ENCODE measurements at places on chromosomes 12 and 14. TPM values are rescaled to one million over a fixed set of nuclear protein-coding genes. Genes with fewer than 3 reads are reported as not detected.

- DNase-seq: no peak
- no peak overlapping the region for H3K4me3 ChIP-seq
- H3K36me3 ChIP-seq: peaks cover 20% of the 10 kb centered on the region
- H3K27ac ChIP-seq: peak overlapping the region; percentile 12
- peaks cover 84% of the 10 kb centered on the region for H3K4me1 ChIP-seq
These were observed 47.6 kb downstream of the TRAF3 start for GRCh38 chr14:102824832-102825231.

ABCD2 gene
- total RNA-seq: 7.8 TPM

- H3K4me3 ChIP-seq: peak overlapping the region; percentile 92
- H3K4me1 ChIP-seq: peaks cover 37% of the 10 kb centered on the region
- DNase-seq: no peak
- peak overlapping the region; percentile 89 for H3K27ac ChIP-seq
- H3K36me3 ChIP-seq: peaks cover 12% of the 10 kb centered on the region
- H3K27me3 ChIP-seq: peaks cover 10% of the 10 kb centered on the region
These were observed 722 bp downstream of the TMED8 start for GRCh38 chr14:77375973-77376770.

DNA sequence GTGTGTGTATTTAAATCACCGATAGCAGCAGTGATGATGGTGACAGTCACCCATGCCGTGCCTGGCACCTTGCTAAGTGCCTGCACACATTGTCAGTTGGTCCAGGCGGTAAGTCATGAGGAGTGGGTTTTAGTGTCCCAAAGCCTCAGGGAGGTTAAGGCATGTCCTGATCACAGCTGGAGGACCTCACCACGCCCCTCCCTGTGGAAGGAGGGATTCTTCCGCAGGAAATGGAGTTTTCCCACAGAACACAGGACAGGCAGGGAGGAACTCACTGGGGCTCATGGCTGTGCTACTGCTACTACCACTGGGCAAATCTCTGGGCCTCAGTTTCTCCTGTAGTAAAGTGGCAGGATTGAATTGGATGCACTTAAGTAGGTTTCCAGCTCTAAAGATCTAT is 142.3 kb downstream of the CACNA1C start:
- H3K4me3 ChIP-seq: no peak overlapping the region
- H3K4me1 ChIP-seq: no peaks in the 10 kb centered on the region
- H3K27ac ChIP-seq: no peak overlapping the region
- no peak for DNase-seq

LAG3 gene
- 268 TPM for total RNA-seq

GRCh38 chr12:47221256-47222023 is 141.7 kb upstream of the AMIGO2 start:
- peaks cover 50% of the 10 kb centered on the region for H3K36me3 ChIP-seq
- peak overlapping the region; percentile 53 for H3K4me3 ChIP-seq
- DNase-seq: no peak
- H3K4me1 ChIP-seq: peaks cover 64% of the 10 kb centered on the region

TTC9 gene
- total RNA-seq: 6.6 TPM

MYF5 gene
- not detected for total RNA-seq

TRHDE gene
- total RNA-seq: not detected

- peaks cover 3% of the 10 kb centered on the region for H3K27me3 ChIP-seq
- no peak for DNase-seq
- no peak overlapping the region for H3K4me3 ChIP-seq
- no peaks in the 10 kb centered on the region for H3K36me3 ChIP-seq
- H3K27ac ChIP-seq: no peak overlapping the region
These were observed 17.8 kb upstream of the MEG3 start for GRCh38 chr14:100807979-100808734.

GDF3 gene
- total RNA-seq: not detected

- H3K27me3 ChIP-seq: peaks cover 5% of the 10 kb centered on the region
- no peak overlapping the region for H3K27ac ChIP-seq
- no peaks in the 10 kb centered on the region for H3K4me1 ChIP-seq
- no peak overlapping the region for H3K4me3 ChIP-seq
- no peaks in the 10 kb centered on the region for H3K36me3 ChIP-seq
- no peak for DNase-seq
These were observed 32.8 kb downstream of the NOS1 start for GRCh38 chr12:117328556-117329100.

- H3K4me1 ChIP-seq: no peaks in the 10 kb centered on the region
- peaks cover 7% of the 10 kb centered on the region for H3K36me3 ChIP-seq
- no peak overlapping the region for H3K27ac ChIP-seq
- no peak for DNase-seq
- no peaks in the 10 kb centered on the region for H3K27me3 ChIP-seq
These were observed 22.3 kb upstream of the CATSPERB start for GRCh38 chr14:91754185-91754584.

- H3K27ac ChIP-seq: no peak overlapping the region
- no peaks in the 10 kb centered on the region for H3K27me3 ChIP-seq
- H3K4me1 ChIP-seq: no peaks in the 10 kb centered on the region
- H3K4me3 ChIP-seq: no peak overlapping the region
These were observed 91.1 kb downstream of the SRRM4 start for GRCh38 chr12:119072440-119072839.

DNA sequence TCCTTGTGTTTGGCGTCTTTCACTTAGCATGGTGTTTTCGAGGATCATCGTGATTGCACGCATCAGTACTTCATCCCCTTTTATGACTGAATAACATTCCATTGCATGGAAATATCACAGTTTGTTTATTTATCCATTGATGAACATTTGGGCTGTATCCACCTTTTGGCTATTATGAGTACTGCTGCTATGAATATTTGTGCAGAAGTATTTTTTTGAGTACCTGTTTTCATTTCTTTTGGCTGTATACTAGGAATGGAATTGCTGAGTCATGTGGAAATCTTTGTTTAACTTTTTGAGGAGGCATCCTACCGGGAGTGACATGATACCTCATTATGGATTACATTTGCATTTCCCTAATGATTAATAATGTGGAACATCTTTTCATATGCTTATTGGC is 66.4 kb downstream of the WNK1 start:
- H3K4me3 ChIP-seq: no peak overlapping the region
- no peak for DNase-seq
- H3K36me3 ChIP-seq: peaks cover 24% of the 10 kb centered on the region
- H3K4me1 ChIP-seq: peaks cover 66% of the 10 kb centered on the region
- no peaks in the 10 kb centered on the region for H3K27me3 ChIP-seq
- no peak overlapping the region for H3K27ac ChIP-seq

GRCh38 chr12:114501474-114501807 is 95.5 kb upstream of the TBX5 start:
- no peaks in the 10 kb centered on the region for H3K36me3 ChIP-seq
- H3K4me3 ChIP-seq: no peak overlapping the region
- DNase-seq: no peak
- H3K27me3 ChIP-seq: peaks cover 19% of the 10 kb centered on the region
- H3K4me1 ChIP-seq: no peaks in the 10 kb centered on the region

DNA sequence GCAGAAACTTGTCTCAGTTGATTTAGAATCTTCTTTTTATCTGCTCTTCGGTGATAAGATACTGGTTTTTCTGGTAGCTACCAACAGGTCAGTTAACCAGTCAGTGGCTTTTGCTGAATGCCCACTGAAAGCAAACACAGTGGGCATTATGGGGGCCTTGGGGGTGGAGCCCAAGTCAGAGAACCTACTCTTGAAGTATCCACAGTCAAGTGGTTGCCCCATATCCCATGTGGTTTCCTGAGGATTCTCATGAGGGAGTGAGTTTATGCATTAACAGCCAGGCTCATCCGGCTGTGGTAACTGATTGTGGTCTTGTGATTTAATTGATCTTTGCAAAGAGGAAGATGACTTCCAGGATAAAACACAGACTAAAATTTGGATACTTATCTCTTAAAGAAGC is 83.7 kb downstream of the ST8SIA1 start:
- DNase-seq: no peak
- H3K27me3 ChIP-seq: peaks cover 8% of the 10 kb centered on the region

- no peaks in the 10 kb centered on the region for H3K4me1 ChIP-seq
- H3K4me3 ChIP-seq: no peak overlapping the region
- no peak overlapping the region for H3K27ac ChIP-seq
- DNase-seq: no peak
These were observed 402.9 kb downstream of the ZFP36L1 start for GRCh38 chr14:68389943-68390342.

- no peak overlapping the region for H3K4me3 ChIP-seq
- H3K27me3 ChIP-seq: no peaks in the 10 kb centered on the region
- H3K27ac ChIP-seq: no peak overlapping the region
- peaks cover 9% of the 10 kb centered on the region for H3K36me3 ChIP-seq
- H3K4me1 ChIP-seq: peaks cover 10% of the 10 kb centered on the region
- DNase-seq: no peak
These were observed 102.0 kb downstream of the DIP2B start for GRCh38 chr12:50606675-50607375.

Data from activated T-helper 1 cell treated with anti-CD3 and anti-CD28 coated beads, Interleukin-12 subunit alpha, Interleukin-12 subunit beta, Interleukin-2, Interleukin-4 antibody, amounts not matched to agents 30 ng/mL and 10 ng/mL and 1 ng/mL, durations not matched to agents 14 hours and 24 hours and 36 hours (primary cell).